ENCODE measurements at places on chromosomes 5 and 9.

GRCh38 chr5:14870337-14871213, 1.0 kb downstream of the ANKH start:
- peak; percentile 37 for DNase-seq

DNA sequence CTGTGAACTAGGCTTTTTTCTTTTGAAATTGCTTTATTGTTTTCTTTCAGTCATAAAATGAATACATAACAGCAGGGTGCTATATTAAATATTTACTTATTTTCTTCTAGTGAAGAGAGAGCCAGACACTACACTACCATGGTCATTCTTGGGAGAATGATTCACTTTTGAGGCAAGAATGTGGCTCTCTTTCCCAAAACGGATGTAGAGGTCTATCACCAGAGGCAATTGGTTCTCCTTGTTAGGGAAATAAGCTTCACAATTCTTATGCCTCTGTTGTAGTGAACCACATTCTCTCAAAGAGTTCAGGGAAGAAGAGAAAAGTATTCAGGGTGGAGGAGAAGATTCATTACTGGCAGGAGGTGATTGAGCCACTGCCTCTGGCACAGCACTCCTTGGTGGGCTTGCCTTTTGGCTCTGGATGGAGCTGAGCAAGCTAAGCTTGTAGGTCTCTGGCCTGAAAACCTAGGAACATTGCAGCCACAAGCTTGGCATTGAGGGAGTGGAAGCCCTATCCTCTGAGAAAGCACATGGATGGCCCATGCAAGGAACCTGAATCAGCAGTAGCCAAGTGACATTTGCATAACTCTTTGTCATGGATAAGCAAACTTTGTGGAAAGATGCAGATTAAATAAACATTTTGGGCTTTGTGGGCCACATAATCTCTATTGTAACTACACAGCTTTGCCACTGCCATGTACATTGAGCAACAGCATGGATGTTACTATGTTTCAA, 179.0 kb upstream of the TNC start:
- no peak for DNase-seq

GRCh38 chr9:2729003-2729402, 11.7 kb downstream of the KCNV2 start:
- DNase-seq: no peak

GRCh38 chr9:14245901-14246525, 67.9 kb downstream of the NFIB start:
- no peak for DNase-seq

DNA sequence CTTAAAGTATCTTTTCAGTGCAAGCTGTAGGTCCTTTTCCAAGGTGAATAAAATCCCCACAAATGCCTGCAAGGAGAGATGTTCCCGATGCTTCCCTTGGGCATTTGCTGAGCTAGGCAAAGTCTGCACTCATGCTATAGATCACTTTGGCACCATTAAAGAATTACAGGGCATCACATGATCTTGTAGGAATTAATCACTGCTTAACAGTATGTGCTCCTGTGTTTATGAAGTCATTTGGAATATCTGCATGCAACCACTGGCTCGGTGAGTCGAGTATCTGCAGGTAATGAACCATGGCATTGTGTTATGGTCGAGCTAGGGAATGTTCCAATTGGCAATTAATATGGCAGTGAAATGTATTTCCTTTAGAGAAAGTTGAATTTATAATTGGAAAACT, 615.1 kb downstream of the TLE1 start:
- no peak for DNase-seq

- DNase-seq: no peak
Observed at GRCh38 chr5:125160787-125161502, 414.5 kb upstream of the ZNF608 start.

GRCh38 chr5:16539169-16539666, 73.6 kb upstream of the ZNF622 start:
- DNase-seq: no peak

DNA sequence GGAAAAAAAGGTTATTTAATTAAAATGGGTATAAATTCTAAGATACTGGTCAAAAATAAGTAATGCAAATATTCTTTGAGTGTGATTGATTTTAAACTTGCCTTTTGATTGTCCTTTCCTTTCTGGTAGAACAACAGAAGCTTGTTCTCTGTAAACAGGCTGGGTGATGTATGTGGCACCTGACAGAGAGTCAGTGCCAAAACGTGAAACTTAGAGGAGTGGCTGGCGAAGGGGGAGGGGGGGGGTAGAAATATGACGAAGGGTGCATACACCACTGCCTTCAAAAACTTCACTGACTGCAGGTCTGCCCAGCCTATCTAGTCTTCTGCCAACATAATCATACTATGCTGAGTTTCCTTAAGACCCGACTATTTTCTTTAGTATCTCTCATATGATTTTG, 629.8 kb upstream of the SEMA6A start:
- no peak for DNase-seq

DNA sequence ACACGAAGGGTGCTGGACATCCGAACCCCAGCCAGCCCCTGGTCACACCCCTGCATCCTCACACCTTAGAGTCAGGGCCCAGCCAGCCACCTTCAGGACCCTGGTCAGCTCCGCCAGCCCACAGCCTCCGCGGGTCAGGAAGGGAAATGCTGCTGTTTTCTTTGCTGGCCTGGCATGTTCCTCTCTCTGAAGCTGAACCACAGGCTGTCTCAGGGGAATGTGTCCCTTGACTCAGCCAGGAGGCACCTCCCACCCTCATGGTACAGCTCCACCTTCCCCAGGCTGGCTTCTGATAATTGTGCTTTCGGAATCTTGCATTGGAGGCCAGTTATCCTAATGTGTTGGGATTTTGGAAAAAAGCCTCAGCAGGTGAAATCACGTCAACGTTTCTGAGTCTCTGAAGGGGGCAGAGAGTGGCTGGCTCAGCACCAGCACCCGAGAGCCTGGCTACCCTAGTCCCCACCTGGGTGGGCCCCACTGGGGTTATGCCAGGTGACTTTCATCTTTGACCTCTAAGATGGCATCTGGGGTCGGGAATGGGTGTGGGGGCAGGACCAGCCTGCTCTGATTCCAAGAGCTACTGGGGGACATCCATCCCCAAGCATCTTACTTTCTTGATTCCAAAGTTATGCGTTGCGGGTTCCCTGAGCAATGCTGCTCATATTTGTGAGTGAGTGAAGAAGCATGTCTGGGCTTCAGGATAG, 9.8 kb upstream of the OLFM1 start:
- peak; percentile 58 for DNase-seq

DNA sequence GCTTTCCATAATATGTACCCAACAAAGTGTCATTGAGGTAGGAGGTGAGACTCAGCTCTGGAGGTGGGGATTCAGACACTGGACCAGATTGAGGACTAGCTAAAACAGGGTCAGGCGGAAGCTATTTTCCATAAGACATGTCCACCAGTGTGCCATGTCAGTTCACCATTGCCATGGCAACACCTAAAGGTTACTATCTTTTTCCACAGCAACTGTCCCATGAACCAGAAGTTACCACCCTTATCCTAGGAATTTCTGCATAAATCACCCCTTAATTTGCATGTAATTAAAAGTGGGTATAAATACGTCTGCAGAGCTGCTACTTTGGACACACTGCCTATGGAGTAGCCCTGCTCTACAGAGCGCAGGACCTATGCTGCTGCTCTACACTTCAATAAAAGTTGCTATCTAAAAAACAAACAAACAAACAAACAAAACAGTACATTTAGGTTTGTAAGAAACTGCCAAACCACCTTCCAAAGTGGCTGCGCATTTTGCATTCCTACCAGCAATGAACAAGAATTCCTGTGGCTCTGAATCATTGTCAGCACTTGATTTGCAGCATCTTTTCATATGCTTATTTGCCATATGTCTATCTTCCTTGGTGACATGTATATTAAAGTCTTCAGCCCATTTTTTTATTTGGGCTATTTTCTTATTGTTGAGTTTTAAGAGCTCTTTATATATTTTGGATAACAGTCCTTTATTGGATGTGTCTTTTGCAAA, 18.0 kb upstream of the TRIM32 start:
- no peak for DNase-seq

- DNase-seq: no peak
Observed at GRCh38 chr5:142547445-142548380, 138.2 kb downstream of the FGF1 start.

- DNase-seq: no peak
Observed at GRCh38 chr5:155799308-155799707, 527.7 kb upstream of the SGCD start.

- DNase-seq: no peak
Observed at GRCh38 chr5:40882291-40882690, 27.0 kb upstream of the C7 start.

DNA sequence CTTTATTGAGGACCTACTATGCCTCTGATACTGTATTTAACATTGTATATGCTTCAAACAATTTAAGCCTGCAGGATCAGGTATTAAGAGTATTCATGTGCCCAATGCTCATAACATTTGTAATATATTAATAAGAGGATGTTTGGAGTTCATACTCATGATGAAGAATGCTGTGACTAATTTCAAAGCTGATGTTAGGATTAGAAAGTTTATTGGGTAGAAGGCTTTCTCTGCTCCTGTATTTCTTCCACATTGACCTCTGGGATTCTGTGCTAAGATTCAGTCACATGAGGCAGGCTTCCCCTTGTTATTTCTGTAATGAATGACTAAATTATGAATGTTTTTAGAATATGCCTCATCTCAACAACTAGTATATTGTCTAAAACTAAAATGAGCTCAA, 456.4 kb downstream of the NFIB start:
- DNase-seq: no peak

GRCh38 chr9:131810351-131811170, 70.7 kb upstream of the RAPGEF1 start:
- DNase-seq: no peak

GRCh38 chr9:94951324-94952135, 225.0 kb downstream of the AOPEP start:
- DNase-seq: no peak

GRCh38 chr5:54224103-54224826, 86.1 kb downstream of the ARL15 start:
- no peak for DNase-seq

GRCh38 chr9:3912280-3912679, 386.5 kb upstream of the RFX3 start:
- DNase-seq: no peak

DNA sequence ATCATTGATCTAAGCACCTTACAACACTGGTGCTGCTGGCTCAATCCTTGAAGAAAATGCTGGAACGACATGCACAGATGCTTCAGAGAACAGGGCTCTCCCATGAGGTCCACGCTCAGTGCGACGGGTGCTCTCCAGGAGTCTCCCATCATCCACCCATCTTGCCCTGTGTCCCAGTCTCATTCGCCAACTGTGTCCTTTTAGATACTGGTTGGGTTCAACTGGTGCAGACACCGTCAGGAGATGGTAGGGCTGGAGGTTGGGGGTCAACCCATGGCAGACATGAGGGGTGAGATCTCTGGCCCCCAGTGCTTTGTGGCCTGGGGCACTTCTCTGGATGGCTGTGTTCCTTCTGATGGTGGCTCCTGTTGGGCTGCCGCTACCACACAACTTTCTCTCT, 1.6 kb upstream of the OBP2B start:
- no peak for DNase-seq

DNA sequence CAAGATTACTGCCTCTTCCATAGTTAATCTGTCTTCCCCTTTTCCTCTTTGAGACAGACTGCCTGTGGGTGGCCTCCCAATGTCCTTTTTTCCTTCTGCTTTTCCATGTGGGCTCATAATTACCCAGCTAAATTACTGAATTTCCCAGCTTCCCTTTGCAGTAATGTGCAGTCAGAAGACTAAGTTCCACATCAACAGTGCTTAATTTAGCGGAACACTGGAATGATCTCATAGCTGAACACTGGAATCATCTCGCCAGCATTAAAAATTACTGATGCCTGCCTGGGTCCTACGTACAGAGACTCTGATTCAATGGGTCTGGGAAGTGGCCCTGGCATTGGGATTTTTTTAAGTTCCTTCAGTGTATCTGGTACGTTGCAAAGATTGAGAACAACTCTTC, 84.3 kb downstream of the DNAH5 start:
- no peak for DNase-seq

- DNase-seq: peak; percentile 37
Observed at GRCh38 chr5:41770799-41771198, 99.4 kb downstream of the OXCT1 start.

GRCh38 chr5:132099076-132099748, 25.6 kb downstream of the CSF2 start:
- DNase-seq: no peak

DNA sequence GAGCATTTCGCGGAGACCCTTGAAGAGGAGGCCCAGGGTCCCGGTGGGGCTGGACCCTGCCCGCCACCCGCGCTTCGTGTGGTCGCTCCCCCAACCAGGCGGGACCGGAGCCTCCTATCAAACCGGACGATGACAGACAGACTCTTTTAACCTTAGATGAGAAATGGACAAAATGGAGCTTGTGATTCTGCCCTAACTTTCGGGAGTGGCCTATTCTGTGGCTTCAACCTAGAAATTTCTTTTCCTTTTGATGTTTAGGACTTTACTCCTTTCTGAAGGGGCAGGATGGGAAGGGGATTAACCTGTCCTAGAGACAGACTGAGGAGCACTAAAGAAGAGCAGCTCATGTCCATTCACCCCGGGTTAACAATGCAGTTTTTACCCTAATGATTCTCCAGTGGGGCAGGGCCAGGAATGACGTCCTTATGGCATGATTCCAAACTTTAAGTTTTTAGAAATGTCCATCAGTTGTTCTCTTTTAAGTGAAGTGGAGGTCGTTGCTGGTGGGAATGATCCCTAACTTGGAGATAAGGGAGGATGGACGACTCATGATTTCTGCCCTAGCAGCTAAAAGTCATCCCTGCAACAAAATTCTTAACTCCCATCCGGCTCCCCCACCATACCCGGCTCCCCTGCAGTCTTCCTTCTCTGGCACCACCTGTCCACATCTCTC, 1.0 kb downstream of the NIPSNAP3A start:
- DNase-seq: no peak

- no peak for DNase-seq
Observed at GRCh38 chr5:91910655-91911054, 527.5 kb upstream of the ARRDC3 start.

- DNase-seq: no peak
Observed at GRCh38 chr5:180639741-180640610, 9.4 kb downstream of the FLT4 start.

GRCh38 chr5:175711031-175711430, 53.2 kb downstream of the HRH2 start:
- no peak for DNase-seq

DNA sequence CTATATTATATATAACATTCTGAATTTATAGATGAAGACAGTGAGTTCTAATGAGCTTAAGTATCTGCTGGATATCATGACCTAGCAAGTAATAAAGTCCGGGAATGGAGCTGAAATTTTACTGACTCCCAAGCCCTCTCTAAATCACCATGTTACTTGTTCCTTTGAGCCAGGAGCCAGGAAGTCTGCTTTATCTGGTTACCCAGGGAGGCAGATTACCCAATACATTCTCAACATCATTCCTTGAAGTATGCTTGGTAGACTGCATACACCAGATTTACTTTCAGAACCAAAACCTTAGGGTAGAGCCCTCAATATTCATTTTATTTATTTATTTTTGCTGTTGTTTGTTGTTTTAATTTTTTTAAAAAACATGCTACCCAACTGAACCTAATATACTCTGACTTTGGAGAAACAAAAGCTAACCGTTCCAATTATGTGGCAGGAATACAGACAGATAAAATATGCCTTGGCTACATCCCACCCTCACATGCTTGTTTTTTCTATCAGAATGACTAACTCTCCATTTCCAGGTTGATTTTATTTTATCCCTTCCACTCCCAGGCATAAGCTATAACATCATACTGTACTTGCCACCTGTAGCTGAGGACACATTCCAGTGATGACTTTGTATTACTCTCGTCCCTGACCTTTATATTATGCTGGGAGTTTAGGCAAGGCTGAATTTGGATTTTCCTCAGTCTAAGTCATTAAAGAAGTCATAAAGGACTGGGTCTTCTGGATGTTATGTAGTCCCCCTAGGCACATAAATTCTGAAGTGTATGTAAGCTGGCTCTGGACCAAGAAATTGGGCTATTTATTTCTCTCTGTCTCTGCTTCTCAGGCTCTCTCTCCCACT, 82.0 kb downstream of the YIPF5 start:
- no peak for DNase-seq

Data from GM13976 (cell line).